ENCODE measurements at places on chromosomes 7 and 10.

DNA sequence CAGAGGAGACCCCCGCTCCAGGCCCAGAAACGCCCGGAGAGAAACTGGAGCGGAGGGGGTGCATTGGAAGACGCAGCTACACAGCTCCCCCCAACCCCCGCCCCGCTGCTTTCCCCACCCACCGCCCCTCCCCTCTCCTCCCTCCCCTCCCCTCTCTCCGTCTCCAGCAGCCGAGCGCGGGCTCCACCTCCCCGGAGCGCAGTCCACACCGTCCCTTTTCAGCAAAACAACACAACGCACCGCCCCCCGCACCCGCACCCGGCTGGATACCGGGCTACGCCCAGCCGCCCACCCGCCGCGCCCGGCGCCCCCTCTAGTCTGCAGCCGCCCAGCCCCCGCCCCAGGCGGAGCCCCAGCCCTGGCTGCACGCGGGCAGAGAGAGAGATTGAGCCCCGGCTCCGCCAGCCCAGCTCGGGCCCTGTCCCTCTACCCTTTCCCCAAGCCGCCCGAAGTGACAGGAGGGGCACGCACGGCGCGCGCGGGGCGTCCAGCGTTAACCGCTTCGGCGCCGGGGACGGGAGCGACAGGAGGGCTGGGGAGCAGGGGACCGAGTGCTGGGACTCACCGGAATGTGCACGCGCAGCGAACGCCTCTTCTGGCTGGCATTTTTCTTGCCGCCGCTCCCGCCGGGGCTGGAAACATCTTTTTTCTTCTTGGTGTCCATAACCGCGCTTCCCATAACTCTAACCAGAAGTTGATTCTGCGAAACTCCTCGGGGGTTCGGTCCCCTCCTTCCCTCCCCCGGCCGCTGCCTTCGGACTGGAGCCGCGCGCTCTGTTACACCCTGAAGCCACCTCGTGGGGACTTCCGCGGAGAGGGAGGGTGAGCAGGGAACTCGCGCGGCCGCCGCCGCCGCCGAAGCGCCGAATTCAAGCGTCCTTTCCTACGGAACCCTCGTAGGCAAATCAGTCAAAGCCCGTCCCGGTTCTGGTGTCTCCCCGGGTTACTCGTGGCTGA is 695 bp downstream of the PRKAG2 start:
- no peak for DNase-seq

DNA sequence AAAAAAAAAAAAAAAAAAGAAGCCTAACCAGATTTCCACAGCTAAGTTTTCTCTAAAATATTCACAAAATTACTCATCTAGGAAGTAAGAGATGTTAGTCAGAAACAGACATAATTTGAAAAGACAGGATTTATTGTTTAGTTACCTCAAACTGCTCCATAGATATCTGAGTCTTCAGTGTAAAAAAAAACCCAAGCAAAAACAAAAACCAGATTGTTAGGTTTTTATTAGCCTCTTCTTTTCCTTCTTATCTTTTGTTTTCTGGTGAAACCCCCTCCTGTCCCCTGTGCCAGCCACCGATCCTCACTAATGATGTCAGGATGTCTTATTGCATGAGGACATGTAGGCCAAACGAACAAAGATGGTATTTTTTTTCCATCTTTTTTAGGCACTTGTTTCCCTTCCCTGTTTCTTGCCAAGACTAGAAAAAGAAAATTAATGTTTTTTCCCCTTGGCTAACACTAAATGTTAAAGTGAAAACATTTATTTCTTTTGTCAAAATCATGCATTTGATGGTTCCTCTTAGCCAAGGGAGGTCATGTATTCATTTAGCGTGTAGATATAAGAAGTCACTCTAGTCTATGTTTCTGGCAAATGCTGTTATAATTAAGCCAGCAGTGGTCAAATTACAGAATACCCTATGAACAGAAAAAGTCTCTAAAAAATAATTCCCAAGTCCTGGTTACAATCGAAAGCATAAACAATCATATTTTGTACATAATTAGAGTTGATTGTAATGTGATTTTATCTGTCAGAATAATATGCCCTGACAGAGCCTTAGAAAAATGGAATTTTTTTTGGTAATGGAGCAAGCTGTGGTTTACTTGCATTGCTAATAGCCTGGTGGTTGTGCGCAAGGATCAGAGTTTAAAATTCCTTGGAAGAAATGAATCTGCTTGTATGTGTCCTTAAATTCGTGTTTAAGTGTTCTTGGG is 702.4 kb upstream of the FZD8 start:
- DNase-seq: no peak

- DNase-seq: no peak
These were observed 14.2 kb downstream of the ZNF365 start for GRCh38 chr10:62388328-62388727.

DNA sequence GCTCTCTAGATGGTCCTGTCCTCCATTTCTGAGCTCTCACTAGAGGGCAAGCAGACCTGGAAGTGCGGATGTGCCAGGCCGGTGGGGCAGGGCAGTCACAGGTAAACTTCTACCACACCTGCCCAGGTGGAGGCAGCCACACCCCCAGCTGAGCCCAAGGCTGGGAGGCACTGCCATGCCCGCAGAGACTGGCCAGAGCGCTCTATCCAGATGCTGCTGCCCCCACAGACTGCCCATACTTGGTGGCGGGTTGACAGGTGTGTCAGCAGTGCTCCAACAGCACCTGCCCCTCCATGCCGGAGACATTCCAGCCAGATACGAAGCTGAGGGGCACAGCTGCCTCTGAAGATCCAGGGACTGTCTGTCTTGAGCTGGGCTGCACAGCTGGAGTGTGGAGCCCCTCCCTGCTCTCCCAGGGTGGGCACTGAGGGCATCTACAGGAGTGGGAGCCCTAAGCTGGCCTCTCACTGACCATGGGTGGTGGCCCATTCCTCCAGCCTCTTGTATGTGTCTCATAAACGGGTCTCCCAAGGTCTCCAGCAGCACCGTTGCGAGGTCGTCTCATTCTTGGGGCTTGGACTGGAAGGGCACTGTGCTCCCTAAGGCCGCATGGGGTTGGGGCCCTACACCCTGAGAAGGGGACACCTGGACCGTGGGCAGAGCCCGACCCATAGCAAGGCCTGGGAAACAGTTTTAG is 38.2 kb upstream of the PPIF start:
- DNase-seq: no peak

GRCh38 chr10:91980319-91980718 is 56.7 kb downstream of the BTAF1 start:
- no peak for DNase-seq

DNA sequence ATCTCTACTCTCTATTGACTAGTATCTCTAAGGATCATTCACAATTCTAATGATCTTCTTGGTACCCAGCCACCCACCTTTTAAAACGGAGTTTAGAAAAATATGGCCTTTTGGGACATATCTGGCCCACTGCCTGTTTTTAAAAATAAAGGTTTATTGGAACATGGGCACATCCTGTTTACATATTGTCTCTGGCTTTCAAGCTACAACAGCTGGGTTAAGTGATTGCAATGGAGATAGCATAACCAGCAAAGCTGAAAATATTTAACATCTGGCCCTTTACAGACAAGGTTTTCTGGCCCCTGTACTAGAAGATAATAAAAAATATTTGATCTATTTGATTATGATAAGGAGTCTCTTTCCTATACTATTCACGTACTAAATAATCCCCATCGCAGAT is 232.4 kb upstream of the RHOBTB1 start:
- no peak for DNase-seq

- no peak for DNase-seq
These were observed 80.6 kb downstream of the ETV1 start for GRCh38 chr7:13908667-13909397.

DNA sequence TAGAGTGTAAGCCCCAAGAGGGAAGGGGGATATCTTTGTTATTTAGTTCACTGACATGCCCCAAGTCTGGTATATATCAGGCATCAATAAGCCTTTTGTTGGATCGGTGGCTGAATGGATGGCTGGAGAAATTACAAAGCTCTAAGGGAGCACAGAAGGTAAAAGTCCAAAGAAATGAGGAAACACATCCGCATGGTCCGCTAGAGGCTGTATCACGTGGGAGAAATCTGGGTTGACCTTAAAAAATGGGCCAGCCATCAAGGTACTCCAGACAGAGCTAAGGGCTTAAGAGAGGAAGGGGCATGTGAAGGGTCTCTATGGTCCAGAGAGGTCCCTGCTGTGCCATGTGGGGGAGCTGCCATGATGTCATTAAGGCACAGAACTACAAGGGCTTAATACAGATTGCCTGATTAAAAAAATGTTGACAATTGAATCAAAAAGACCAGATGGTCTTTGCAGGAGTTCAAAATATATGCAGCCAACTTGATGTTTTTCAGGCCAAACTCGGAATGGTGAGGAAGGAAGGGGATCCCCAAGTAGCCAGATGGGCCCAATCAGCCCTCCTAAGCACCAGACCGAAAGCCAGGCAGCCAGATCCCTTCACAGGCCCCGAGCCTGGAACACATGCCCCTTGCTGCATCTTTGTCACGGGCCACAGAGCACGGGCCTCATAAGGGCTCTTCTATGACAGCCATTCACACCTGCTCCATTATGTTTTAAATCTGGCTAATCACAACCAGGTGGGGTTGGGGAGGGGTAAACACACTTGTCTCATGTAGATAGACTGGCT is 31.9 kb downstream of the SCRN1 start:
- no peak for DNase-seq

GRCh38 chr10:24907956-24908355 is 44.5 kb downstream of the PRTFDC1 start:
- DNase-seq: no peak
